ENCODE measurements at places on chromosomes 1 and 21.

- no peak for DNase-seq
Measured at GRCh38 chr1:86394416-86394815, 1.7 kb downstream of the ODF2L start.

DNA sequence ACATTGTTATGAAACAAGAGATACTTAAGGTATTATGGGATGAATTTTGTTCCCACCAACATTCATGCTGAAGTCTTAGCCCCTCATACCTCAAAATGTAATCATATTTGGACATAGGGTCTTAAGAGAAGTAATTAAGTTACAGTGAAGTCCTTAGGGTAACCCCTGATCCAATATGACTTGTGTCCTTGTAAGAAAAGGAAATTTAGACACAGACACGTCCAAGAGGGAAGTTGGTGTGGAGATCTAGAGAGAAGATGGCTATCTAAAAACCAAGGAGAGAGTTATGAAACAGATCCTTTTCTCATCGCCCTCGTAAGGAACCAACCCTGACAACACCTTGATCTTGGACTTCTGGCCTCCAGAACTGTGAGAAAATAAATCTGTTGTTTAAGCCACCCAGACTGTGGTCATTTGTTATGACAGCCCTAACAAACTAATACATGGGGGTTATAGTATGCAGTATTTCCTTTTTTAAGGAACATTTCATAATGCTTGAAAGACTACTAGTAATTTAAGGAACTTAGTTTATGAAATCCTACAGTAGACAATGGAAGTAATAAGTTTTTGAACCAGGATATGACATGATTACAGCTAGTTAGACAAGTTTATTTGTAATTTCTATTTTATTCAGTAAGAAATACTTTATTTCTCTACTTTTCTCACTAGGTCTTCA lies 875.5 kb upstream of the ADGRL2 start:
- no peak for DNase-seq

GRCh38 chr1:244614879-244615278 lies 38.0 kb upstream of the DESI2 start:
- no peak for DNase-seq

DNA sequence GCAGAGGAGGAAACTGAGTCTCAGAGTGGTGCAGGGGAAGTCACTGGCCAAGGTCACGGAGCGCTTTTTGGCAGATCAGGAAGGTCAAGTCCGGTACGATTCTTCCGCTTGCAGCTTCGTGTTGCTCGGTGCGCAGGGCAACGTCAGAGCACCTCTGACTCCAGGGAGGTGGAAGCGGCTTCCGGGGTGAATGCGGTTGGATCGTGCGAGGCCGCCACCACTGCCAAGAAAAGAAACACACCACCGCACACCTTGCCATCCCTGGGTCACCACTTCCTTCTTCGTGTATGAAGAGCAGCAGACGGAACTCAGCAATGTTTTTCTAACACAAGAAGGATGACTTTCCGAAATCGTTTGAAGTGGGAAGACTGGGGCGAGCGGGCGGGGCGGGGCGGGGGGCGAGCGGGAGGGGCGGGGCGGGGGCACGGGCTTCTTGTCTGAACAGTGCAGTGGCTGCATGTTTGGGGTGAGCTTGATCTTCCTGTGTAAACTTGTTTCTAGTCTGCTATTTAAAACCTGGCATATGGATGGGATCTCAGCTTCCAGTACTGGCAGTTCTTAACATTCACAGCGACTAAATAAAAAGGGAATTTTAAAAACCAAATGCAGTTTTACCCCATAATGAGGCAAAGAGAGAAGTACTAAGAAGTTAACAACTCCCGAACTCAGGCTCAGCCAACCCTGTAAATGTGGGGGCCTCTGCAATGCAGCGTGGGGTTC lies 300.0 kb downstream of the RRAGC start:
- no peak for DNase-seq

DNA sequence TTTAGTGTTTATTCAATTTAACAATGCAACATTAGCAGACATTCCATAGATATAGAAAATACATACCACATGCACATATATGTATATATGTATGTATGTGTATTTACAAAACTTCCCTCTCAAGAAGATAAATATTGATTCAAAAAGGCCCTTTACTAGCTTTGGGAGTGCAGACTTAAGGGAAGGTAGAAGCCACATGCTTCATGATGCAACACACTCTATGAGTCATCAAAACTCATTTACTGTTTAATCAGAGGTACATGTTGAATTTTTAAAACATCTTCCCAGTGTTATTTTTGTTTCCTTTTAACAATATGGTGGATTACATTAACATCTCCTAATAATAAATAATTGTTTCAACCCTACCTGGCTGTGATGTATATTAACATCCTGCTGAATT lies 61.4 kb upstream of the KIRREL1 start:
- no peak for DNase-seq

DNA sequence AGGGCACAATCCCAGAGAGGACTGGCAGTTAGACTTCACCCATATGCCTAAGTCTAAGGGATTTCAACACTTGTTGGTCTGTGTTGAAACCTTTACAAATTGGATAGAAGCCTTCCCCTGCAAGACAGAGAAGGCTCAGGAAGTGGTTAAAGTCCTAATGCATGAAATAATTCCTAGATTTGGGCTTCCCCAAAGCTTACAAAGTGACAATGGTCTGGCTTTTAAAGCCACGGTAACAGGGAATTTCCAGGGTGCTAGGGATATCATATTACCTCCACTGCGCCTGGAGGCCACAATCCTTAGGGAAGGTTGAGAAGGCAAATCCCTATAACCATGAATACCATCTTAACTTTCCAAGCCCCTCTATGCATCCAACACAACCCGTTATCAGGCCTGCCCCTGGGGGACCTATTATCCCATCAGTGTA lies 3.3 kb upstream of the FMO4 start:
- DNase-seq: no peak

DNA sequence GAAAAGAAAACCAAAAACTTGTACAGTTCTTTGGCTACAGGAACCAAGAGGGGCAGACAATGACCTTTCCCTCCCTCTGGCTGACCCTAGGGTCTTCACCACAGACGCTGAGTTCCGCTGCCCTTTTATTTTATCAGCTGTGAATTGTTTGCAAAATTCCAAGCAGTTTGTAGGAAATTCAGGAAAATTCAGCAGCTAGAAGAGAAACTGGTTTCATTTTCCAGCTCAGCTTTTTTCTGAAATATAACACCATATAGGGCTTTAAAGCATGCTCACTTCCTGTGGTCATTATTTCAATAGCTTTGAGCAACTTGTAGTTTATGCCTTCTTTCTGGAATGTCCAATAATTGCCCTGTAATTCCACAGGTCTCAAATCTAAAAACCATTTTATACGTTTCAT lies 5.5 kb upstream of the PIK3R3 start:
- no peak for DNase-seq

DNA sequence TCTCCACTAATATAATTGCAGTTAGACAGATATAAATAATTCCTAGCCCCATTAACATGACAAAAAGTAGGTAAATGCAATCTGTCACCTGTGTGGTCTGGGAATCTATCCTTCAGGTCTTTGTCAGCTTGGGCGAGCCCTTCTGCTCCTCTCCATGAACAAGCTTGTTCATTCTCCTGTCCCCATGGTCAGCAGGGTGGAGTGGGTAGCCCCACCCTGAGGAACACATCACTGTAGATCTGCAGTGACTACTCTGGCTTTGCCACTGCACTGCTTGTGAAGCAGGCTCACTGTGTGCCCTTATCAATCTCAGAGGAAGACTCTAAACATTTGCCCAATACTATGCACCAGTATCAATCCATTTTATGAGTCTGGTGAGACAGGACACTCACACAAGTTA lies 279.0 kb downstream of the MATN1 start:
- no peak for DNase-seq

DNA sequence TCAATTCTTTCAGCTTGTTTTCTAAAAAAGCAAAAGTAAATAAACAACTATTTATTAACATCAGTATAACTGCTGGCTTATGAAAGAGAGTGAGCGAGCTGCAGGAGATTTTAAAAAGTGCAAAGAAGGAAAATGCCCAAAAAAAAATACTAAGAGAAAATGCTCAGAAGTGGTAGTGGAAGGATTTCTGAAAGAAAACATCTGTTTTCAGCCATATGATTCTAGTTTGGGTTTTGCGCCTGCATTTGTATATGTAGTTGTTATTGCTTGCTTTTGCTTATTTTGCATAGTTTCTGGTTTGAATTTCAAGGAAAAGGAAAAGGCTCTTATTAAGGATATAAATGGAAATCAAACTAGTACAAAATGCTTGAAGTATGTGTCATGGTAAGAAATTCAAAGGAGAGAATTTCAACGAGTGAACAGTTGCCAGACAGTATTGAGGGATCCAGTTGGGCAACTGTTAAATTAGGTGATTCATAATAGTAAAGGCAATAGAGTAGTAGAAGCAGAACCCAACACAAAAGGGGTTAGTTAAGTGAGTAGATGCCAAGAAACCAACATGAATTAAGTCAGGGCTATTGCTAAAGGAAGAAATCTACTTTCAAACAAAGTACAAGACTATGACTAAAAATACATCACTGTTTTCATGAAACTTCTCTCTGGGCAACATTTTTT lies 1.2 kb downstream of the GBP5 start:
- no peak for DNase-seq

GRCh38 chr1:182598296-182598695 lies 5.9 kb downstream of the RGS16 start:
- DNase-seq: no peak

- no peak for DNase-seq
Measured at GRCh38 chr1:39411526-39412478, 79.6 kb upstream of the BMP8A start.

DNA sequence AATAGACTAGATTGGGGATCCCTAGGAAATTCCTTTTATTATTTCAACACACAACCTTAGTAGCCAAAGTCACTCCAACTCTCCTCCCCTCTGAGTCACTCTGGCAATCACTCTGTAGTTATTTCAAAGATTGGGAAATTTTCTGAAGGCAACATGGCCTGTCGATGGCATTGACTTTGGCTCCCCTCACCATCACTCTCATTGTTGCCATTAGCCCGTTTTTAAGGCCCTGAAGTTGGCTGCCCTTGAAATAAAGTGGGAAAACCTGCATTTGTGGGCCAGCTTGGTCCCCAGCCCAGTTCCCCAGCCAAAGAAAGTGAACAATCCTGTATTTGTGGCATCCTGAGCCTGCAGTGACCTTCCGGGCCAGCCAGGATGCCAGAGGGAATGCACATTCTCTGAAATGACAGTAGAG lies 52.5 kb downstream of the CDC7 start:
- no peak for DNase-seq

- no peak for DNase-seq
Measured at GRCh38 chr1:7745783-7746182, 25.3 kb upstream of the VAMP3 start.

GRCh38 chr1:20634594-20635084 lies 1.4 kb downstream of the PINK1 start:
- DNase-seq: no peak

DNA sequence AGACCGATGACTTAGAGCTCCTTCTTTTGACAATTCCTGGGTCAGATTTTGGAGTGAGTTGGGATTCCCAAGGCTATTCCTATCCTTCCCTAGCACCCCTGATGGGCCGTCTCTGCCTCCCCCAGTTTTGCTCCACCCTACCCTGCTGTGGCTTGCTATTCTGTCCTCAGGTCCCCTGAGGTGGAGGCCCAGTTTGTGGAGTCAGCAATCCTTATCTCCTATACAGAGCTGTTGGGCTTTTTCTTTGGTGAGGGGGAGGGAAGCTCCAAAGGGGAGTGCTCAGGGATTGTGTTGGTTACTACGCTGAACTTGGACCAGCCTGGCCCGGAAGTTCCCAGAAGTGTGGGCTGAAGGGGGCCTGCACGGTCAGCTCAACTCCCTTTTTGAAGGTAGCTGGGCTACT lies 7.6 kb downstream of the SESN2 start:
- DNase-seq: no peak

- DNase-seq: no peak
Measured at GRCh38 chr1:116881879-116882520, 27.7 kb upstream of the PTGFRN start.

DNA sequence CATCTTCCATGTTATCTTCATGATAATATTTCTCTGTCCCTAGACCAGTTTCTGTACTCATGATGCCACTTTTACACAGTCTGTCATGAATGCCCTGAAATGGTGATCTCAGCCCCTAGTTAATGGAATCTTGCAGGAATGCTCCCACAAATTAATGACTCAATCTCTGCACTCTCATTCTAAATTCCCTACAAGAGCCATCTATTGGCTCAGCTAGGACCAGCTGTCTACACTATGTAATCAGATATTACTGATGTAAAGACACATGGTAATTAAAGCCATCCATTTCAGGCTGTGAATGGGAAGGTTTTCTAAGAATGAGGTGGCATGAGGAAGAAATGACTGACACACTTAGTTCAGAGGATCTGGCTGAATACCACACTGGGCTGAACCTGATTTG lies 199.1 kb upstream of the KCND3 start:
- DNase-seq: no peak

- DNase-seq: no peak
Measured at GRCh38 chr1:96967311-96967710, 245.7 kb downstream of the PTBP2 start.

DNA sequence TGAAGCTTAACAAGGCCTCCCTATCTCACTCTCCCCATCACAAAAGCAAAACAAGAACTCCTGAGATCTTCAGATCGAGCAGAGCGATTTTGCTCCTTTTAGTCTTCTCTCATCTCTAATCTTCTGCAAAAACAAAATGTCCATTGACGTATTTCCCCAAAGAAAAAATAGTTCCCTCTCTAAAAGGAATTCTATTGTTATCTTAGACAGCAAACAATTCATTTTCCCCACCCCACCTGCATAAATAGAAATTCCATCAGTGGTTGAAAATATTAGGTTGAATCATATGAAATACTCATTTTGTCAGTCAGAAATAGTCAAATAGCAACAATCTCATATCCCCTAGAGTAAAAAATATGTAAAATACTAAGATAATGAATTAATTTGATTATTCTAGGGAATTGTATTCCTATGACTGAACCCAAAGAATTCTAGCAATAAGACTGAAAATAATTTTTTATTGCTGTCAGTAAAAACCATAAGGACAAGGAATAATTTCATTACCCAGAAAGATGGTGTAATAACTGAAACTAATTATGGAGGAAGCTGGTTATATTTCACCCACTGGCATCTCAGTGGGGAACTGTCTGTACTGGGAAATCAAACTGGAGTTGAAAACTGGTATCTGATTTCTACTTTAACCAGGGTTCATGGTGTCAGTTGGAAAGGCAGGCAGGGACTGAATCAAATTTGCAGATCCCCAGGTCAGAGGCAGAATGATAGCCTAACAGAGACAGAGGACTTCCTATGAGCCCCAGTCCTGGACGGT lies 51.3 kb downstream of the RHOU start:
- no peak for DNase-seq

DNA sequence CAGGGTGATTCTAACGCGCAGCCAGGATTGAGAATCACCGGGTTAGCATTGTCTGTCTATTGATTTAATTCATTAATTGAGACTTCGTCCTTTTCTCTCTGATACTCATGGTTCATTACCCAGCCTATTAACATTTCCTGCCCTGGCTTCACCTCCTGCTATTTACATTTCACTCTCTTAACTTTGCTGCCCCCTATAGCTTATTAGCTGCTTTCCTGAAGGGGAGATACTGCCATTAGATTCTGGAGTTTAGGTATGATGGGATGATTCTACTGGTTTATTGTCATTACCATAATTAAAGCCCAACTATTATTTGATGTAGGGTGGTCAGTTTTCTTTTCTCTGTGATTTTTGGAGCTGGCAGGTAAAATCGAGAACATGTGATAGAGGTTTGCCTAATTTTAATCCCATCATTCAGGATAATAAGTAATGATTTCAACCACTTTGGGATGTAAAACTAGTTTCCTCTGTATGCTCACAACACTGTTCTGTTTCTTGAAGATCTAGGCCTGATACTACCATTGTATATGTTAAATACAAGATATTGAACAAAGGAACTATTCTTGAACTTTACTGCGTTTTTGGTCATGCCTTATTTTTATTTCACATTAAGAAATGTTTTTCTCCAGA lies 6.4 kb downstream of the PPP2R5A start:
- DNase-seq: no peak
